Naive thymus-derived CD8-positive, alpha-beta T cell (primary cell): ENCODE measurements at places on chromosomes 7 and 10. TPM values are rescaled to one million over a fixed set of nuclear protein-coding genes. Genes with fewer than 3 reads are reported as not detected.

Gene ZNF727
- 2.3 TPM for total RNA-seq

- peak overlapping the region; percentile 7 for H3K27ac ChIP-seq
- no peaks in the 10 kb centered on the region for H3K36me3 ChIP-seq
- H3K27me3 ChIP-seq, result no peaks in the 10 kb centered on the region
- H3K4me1 ChIP-seq, result peaks cover 8% of the 10 kb centered on the region
These were observed 10.3 kb downstream of the SUMF2 start for GRCh38 chr7:56074371-56074791.

- DNase-seq, result no peak
- H3K27ac ChIP-seq, result peak overlapping the region; percentile 95
- no peaks in the 10 kb centered on the region for H3K27me3 ChIP-seq
- H3K4me3 ChIP-seq, result peak overlapping the region; percentile 88
- H3K36me3 ChIP-seq, result peaks cover 17% of the 10 kb centered on the region
These were observed 78.7 kb downstream of the ZFAND4 start for GRCh38 chr10:45593938-45594275.

- DNase-seq, result no peak
- no peaks in the 10 kb centered on the region for H3K27me3 ChIP-seq
- no peaks in the 10 kb centered on the region for H3K36me3 ChIP-seq
- H3K4me1 ChIP-seq, result no peaks in the 10 kb centered on the region
These were observed 336.4 kb upstream of the TMEM229A start for GRCh38 chr7:124369310-124369709.

- H3K4me3 ChIP-seq, result no peak overlapping the region
- H3K4me1 ChIP-seq, result no peaks in the 10 kb centered on the region
- H3K36me3 ChIP-seq, result no peaks in the 10 kb centered on the region
- H3K27ac ChIP-seq, result no peak overlapping the region
These were observed 11.2 kb downstream of the ZCCHC24 start for GRCh38 chr10:79434223-79434687.

- no peak overlapping the region for H3K27ac ChIP-seq
- H3K4me3 ChIP-seq, result no peak overlapping the region
- H3K4me1 ChIP-seq, result no peaks in the 10 kb centered on the region
- peaks cover 3% of the 10 kb centered on the region for H3K27me3 ChIP-seq
- no peaks in the 10 kb centered on the region for H3K36me3 ChIP-seq
These were observed 150.5 kb downstream of the CYP26A1 start for GRCh38 chr10:93224005-93224779.

DNA sequence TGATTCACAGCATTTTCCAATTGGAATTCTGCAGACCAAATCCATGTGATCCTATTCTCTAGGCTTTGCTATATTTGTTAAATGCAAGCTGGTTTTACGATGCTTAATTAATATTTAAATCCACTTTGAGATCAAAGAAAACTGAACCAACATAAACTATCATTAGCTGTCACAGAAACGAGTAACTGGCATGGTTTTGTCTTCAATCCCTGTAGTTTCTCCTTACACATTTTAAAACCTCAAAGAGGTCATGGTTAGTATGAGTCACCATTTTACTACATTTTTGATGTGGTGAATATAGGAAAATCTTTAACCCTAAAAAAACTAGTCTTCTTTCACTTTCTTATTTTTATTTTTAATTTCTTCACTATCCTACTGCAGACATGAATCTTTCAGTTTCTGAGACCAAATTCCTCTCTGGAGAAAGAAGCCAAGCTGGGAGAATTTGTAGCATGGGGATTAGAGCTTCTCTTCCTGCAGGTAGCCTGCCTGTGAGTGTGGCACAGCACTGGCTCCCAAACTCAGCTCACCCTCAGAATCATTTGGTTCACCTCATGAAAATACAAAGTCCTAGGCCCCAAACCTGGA is 8.7 kb upstream of the LIPM start:
- H3K36me3 ChIP-seq, result no peaks in the 10 kb centered on the region
- no peak overlapping the region for H3K4me3 ChIP-seq
- no peaks in the 10 kb centered on the region for H3K4me1 ChIP-seq
- DNase-seq, result peak; percentile 15
- H3K27me3 ChIP-seq, result no peaks in the 10 kb centered on the region
- H3K27ac ChIP-seq, result no peak overlapping the region
